ENCODE measurements at places on chromosomes 13 and 19.

DNA sequence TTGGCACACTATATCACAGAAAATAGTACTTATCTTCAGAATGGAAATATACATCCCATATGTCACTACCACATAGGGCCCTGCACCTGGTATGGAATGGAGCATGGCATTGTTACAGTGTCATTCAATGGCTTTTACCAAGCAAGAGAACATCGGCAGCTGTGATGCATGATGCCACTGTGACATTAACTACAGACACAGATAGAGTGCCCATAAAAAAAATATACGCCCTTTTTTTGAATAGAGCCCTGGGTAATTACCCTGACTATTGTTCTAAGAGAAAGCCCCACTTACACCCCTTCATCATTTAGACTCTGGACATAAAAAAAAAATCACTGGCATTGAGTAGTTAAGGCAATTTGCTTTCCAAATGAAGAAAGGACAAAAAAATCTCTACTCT is 320.3 kb downstream of the DNAJC15 start:
- DNase-seq, result no peak

DNA sequence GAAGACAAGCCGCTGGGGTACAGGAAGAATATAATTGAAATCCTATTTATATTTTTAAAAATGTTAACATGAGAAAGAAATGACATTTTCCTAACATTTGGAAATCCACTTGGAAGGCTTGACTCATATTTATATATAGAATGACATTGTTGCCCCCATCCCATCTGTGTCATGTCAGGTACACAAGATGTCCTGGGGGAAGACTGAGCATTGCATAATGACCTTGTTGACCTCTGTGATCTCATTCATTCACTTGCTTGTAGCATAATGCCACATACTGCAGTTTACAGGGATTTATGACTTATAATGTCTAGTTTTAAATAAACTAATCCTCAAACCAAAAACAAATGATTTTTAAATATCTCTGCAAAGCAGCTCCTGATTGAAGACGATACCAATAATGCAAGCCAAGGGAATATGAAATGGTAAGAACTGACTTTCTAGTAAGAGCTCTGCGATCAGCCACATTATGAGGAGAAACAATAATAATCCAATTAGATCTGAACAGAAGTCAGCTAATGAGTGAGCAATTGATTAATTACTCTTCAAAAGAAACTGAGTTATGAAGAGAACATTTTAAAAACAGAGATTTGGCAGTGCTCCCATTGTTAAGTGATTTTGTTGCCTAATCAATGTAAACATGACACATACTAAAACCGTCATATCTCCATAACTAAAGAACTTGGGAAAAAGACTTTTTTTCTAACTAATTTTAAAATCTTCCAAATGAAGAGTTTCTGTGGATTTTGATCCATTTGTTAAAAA is 21.2 kb upstream of the VWA8 start:
- no peak for DNase-seq

DNA sequence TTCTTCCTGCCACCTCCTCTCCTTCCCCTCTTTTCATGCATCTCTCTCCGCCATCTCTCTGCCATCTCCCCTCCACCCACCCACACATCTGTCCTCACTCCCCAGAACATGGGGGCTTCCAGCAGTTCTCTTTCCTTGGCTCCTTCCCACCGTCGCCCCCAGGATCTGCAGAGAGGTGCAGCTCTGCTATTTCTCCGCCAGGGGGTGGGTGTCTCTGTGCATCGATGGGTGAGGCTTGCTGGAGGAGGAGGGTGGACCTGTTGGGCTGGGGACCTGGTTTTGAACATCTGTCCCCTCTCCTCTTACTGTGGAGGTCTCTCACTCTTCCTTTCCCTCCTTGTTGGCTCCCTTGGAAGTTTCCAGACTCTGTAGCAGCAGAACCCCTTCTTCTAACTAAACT is 51.7 kb downstream of the MYH14 start:
- no peak for DNase-seq

- no peak for DNase-seq
Measured at GRCh38 chr19:51071095-51071405, 6.2 kb upstream of the KLK13 start.

Data from stimulated activated CD4-positive, alpha-beta T cell treated with anti-CD3 and anti-CD28 coated beads, Interleukin-15, amount 100 ng/mL, for 1 hour (primary cell).